ENCODE measurements at places on chromosomes 7 and 10.

GRCh38 chr7:26854876-26855855, 9.2 kb downstream of the SKAP2 start:
- DNase-seq: no peak

GRCh38 chr7:47591655-47592572, 10.0 kb upstream of the TNS3 start:
- no peak for DNase-seq

GRCh38 chr7:92061154-92061553, 73.1 kb downstream of the CYP51A1 start:
- DNase-seq: peak; percentile 6

- no peak for DNase-seq
Observed at GRCh38 chr10:25294032-25294926, 119.5 kb downstream of the GPR158 start.

DNA sequence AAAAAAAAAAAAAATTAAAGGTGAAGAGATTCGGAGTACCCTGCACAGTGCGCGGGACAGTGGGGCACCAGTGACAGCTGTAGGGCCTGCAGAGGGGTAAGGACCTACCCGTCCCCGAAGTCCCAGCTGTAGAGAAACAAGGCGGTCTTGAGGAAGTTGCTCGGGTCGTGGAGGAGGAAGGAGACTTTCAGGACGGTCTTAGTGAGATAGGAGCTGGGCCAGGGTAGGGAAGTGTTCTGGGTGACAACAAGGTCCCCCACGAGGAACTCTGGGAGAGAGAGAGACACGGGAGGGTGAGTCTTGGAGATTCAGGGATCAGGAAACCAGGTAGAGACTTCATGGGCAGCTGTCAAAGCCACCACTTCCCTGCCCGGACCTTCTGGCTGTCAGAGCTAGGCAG, 9.7 kb downstream of the TMEM130 start:
- no peak for DNase-seq

- no peak for DNase-seq
Observed at GRCh38 chr7:30525429-30525828, 20.8 kb upstream of the GGCT start.

DNA sequence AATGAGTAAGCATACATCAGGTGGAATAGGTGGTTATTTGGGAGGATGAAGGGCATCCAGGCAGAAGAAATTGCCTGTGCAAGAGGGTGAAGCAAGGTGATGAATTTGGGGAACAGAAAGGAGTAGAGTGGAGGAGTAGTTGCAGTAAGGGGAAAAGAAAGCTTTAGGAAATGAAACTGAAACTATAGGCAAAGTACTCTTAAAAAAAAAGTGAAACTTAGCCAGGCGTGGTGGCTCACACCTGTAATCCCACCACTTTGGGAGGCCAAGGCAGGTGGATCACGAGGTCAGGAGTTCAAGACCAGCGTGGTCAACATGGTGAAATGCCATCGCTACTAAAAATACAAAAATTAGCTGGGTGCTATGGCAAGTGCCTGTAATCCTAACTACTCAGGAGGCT, 17.6 kb downstream of the NUP205 start:
- DNase-seq: no peak

DNA sequence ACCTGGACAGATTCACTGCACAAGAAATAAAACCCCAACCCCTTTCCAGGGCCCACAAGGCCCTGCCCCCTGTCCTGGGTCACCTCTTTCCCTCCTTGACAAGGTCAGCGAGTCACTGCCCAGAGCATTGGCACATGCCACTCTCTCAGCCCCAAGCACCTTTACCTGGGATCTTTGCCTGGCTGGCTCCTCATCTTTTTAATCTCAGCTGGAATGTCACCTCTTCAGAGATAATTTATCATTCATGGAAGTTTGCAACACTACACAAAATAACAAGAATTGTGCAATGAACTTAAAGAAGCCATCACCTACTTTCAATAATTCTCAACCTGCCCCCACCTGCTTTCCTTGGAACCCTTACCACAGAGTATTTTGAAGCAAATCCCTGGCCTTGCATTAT, 19.2 kb downstream of the ANTXRL start:
- no peak for DNase-seq

DNA sequence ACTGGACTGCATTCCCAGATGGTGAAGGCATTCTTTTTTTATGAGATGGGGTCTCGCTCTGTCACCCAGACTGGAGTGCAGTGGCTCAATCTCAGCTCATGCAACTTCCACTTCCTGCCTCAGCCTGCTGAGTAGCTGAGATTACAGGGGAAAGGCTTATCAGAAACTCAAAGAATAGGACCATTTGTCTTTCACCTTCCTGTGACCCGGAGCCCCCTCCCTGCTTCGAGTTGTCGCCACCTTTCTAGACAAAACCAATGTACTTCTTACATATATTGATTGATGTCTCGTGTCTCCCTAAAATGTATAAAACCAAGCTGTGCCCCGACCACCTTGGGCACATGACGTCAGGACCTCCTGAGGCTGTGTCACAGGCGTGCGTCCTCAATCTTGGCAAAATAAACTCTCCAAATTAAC, 1.8 kb upstream of the METTL27 start:
- no peak for DNase-seq

DNA sequence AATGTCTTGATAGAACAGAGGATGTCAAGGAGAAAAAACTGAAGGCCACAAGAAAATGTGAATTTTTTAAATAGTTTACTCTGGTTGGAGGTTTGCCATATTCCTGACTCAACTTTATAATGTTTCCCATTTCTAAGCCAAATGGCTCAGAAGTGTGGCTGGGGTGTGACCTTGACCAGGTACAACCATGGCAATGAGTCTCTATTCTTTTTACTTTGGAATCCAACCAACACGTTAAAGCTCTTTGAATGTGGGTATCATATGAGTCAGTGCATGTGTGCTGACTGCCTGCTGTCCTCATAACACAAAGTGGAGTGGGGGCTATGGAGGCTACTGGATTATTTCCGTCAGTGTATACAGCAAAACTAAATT, 33.5 kb upstream of the DLD start:
- DNase-seq: no peak

- no peak for DNase-seq
Observed at GRCh38 chr7:17948526-17949238, 8.4 kb upstream of the SNX13 start.

DNA sequence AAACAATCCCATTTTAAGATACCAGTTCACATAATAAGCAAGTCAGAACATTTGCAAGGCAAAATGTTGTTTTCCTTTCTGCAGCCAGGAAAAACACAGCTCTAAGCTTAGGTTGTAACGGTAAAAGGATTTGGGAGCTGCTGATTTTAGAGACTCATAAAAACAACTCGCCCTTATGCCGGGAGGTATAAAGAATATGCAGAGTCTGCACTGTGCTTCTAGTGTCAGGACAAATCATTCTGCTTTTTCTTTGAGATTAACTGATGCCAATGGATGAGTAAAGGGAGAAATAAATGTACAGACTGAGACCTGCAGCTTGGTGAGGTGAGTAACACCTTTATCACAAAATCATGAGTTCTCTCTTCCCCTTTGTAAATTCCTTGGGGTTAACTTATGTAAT, 2.0 kb upstream of the SFR1 start:
- DNase-seq: no peak

- DNase-seq: no peak
Observed at GRCh38 chr10:48608279-48608681, 3.4 kb upstream of the ARHGAP22 start.

DNA sequence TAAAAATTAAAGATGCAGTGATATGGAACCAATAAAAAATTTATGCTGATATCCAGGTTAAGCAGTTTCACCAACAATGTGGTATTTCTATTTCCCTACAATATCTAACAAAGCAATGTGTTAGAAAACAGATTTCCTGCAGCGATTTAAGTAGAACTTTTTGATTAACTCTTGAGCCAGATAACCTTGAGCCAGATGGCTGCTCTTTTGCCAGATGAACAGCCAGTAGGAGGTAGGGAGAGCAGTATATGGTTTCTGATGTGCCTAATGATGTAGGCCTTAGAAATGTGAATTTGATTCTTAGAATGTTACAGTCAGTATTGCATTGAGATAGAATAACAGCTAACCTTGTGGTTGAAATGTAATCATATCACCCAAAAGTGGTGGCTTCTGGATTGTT, 31.1 kb downstream of the STAMBPL1 start:
- DNase-seq: no peak

GRCh38 chr10:59536167-59537014, 173.3 kb downstream of the SLC16A9 start:
- DNase-seq: no peak

DNA sequence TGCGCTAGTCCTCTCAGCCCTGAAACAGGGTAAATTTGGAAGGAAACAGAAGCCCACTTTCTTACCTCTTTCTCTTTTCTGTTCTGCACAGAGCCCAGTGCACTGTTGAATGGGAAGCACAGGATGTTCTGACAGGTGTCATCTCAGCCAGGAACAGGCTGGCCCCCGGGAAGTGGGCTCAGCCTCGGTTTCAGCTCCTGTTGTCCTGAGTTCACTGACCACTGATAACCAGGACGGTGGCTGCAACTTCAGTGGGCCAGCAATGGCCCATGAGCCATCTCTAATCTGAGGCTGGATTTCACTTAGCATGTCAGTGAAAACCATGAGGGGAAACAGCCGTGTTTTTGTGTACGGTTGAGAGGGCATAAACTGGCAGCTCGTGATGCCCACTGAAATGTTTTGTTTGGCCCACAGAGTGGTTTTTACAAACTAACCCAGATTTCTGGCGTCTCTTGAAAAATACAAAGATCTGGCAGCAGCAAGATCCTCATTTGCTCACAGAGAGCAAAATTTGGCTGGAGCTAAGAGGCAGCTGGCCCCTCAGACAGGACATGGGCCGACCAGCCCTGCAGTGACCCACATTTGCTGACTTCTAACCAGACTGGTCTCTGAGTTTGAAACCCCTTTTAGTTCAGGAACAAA, 455.9 kb downstream of the PAXIP1 start:
- no peak for DNase-seq

DNA sequence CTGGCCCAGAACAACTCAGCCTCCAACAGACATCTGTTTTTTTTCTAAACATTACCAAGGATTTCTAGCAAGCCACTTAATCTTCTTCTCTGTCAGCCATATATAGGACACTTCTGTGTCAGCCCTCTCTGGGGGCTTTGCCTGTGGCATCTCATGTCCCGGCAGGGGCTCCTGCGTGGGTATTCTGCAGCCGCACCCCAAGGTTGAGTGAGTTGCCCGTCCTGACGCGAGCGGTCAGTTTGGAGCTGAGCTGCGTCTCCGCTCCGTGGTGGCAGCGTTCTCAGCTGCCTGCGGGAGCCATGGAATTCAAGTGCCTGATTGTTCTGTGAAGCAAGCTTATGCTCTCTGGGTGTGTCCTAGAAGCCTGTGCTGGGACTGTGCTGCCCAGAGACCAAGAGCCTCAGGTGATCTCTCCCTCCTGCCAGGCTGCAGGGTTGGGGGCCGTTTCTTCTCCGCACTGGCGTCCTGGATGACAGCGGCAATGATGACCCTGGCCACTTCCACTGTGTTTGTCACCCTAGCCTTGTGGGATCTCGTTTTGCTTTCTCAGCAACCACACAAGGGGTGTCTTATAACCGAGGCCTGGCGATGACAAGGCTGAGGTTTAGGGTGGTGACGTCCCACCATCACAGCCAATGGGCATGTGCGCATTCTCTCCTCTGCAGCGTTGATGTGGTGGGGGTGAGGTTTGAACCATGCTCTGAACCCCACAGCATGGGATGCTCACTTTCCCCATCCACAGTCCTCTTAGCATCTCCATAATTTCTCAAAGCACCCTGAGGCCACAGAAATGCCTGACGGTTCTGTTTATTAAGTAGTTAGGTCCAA, 612.6 kb upstream of the FOXK1 start:
- no peak for DNase-seq

DNA sequence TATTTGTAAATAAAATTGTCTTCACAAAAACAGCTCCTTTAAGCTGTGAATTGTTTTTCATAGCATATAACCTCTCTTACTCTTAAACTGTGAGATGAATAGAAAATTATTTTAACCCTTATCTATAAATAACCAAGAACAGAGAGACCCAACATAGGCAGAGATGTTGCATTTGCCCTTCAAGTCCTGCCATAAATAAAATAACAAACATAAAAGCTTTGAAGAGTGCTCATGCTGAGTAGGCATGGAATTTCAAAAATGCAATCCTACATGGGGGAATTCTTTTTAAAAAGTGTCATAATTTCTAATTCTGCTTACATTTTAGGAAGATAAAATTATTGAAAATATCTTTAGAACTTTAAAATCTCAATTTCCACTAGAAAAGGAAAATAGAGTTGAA, 124.1 kb upstream of the FERD3L start:
- no peak for DNase-seq

- no peak for DNase-seq
Observed at GRCh38 chr10:132489053-132489703, 48.4 kb upstream of the INPP5A start.

DNA sequence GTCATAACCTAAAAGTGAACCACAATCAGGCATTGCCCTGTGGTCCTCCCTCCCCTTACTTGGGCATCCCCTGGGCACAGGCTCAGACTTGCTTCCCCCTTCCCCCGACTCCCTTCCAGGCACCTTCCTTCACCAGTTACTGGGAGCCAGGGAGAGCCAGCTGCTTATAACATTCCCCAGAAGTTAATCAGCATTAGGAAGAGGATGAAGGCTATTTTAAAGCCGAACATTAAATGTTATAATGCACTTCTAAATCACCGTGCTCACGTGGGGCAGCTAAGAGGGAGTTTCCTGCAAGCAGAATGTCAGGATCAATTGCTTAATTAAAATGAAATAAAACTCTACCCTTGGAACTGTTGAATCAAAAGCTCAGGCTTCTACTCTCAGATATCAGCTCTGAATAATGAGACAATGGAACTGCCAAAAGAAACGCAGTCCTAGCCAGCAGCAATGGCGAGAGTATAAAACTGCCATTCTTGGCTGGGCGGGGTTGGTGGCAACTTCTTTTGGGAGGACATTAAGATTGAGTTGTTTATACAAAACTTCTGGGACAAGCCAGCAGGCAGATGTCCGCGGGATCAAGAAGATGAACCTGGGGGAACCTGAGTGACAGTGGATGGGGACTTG, 169.5 kb downstream of the FANK1 start:
- DNase-seq: no peak

- DNase-seq: no peak
Observed at GRCh38 chr7:22613496-22613895, 113.5 kb upstream of the IL6 start.

GRCh38 chr7:16171928-16172327, 249.4 kb downstream of the CRPPA start:
- no peak for DNase-seq

GRCh38 chr10:61024856-61025201, 80.8 kb upstream of the RHOBTB1 start:
- no peak for DNase-seq

GRCh38 chr10:131802156-131802915, 98.5 kb upstream of the PPP2R2D start:
- no peak for DNase-seq

All from CD4-positive, alpha-beta T cell (primary cell).